ENCODE measurements at places on chromosomes 2 and 18.

- DNase-seq: no peak
Measured at GRCh38 chr2:64359171-64359891, 94.6 kb upstream of the LGALSL start.

DNA sequence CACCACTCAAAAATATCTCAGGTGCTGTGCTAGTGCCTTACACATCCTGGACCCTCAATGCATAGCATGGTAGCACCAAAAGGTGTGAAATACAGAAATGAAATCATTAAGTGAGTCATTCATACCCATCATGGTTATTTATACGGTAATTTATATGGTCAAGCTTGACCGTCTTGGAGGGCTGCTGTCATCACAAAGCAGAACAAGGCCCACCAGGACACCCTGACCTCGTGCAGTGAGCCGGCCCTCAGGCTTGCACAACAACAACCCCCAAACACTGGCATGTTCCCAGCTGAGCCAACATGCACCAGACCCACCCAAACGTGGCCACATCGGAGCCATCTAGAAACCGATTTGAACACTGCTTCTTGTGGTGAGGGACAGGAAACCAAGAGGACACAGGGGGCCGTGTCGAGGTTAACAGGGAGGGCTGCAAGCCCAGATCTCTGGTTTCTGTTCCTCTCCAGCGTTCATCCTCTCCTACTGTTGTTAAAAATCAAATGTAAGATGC lies 378.5 kb upstream of the ID2 start:
- peak; percentile 72 for DNase-seq

- no peak for DNase-seq
Measured at GRCh38 chr18:79483971-79484491, 88.3 kb downstream of the NFATC1 start.

GRCh38 chr2:26922405-26923188 lies 47.8 kb upstream of the MAPRE3 start:
- DNase-seq: peak; percentile 13

DNA sequence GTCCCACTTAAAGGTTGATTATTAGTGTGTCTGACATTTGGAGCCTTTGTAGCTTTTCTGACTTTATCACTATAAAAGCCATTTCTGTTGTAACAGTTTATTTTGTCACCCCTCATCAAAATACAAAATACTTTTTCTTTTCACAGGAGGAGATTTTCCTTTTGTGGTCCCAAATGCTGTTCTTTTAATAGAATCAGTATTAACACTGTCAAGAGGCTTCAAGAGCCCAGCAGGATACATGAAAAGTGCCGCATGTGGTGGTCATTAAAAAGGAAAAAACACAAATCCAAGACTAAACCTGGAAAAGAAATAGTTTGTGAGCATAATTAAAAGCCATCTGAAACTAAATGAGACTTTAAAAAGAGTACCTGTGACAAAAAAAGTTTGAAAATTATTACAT lies 515.7 kb downstream of the DCDC2C start:
- DNase-seq: no peak

DNA sequence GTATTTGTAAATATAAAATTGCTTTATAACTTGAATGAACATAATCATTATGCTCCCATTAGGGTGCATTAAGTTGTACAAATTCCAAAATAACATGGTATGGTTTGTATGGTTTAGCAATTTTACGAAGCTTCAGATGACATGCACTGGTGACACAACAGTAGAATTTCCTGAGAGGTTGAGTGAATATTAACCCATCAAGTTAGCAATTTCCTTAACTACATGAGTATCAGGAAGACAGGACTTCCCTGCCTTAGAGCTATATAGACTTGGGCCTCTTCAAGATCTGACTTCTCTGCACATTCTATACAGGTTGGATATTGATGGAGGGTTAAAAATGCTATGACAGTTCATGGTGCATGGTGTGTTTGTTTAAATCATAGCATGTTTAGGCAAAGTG lies 60.2 kb downstream of the ZC3H6 start:
- DNase-seq: no peak

- DNase-seq: no peak
Measured at GRCh38 chr2:66717218-66717905, 282.4 kb downstream of the MEIS1 start.

DNA sequence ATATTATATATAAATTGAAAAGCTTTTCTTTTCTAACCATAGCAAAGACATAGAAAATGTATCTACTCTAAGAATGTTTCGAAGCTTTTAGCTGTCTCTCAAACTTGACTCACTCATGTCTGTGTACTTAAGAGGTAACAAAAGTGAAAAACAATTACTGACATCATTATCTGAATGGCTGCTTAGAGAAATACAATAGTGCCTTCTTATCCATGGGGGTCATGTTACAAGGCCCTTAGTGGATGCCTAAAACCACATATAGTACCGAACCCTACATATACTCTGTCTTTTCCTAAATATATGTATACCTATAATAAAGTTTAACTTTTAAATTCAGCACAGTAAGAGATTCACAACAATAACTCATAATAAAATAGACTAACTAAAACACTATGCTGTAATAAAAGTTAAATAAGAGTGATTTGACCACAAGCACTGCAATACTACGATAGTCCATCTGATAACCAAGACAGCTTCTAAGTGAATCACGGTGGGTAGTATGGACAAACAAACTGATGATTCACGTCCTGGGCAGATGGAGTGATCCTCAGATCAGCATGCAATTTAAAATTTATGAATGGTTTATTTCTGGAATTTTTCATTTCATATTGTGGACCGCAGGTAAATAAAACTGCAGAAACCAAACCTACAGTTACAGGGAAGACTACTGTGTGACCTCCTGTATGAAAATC lies 246.2 kb downstream of the XIRP2 start:
- DNase-seq: no peak

- DNase-seq: no peak
Measured at GRCh38 chr2:143953451-143954030, 566.4 kb downstream of the ZEB2 start.

DNA sequence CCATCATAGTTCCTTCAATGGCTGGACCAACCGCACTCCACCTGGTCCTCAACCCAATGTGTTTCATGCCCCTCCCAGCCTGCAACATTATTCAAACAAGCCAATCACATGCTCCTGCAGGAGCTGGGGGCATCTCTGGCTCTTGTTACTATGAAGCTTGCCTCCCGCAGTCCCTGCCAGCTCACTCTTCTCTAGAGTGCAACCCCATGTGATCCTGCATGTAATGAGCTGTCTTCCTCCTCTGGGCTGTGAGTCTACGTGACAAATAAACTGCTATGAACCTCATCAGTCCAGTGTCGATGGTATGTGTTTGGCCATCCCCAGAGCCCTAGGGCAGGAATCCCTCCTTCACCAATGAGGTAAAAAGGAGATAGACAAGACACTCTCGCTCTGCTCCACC lies 15.8 kb upstream of the BOD1L2 start:
- no peak for DNase-seq

- DNase-seq: no peak
Measured at GRCh38 chr2:158686210-158686691, 108.9 kb upstream of the DAPL1 start.

GRCh38 chr2:23241611-23242245 lies 143.3 kb upstream of the KLHL29 start:
- no peak for DNase-seq

DNA sequence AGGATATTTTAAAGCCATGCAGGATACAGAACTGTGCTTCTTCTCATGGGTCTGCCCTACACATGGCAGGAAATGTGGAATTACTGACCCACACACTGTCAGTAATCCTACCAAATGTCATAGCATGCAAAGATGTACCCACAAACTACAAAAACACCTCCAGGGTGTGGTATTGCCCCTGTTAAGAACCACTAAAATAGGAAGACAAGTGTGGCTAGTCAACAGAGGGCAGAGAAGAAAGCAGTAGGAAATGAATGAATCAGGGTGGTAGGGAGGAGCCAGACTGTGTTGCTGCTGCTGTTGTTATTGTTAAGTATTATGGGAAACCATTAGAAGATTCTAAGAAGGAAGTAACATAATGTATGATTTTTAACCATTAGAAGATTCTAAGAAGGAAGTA lies 556.7 kb upstream of the ACVR2A start:
- DNase-seq: no peak

DNA sequence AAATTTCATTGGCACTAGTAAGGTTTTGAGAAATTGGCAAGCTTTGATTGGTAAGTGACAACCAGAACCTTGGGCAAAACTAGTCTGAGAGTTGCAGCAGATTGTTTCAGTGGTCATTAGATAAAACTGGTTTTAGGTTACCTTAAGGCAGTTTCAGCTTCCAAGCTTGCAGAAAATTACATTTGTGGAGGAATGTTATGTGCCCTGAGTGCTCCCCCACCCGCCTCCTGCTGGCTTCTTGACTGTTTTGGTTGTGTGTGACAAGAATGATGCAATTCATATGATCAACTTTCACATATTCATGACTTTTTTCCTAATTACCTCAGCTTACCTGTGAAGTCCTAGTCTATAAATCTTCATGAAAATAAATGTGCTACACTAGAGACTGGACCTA lies 599.5 kb upstream of the ZNF804A start:
- DNase-seq: no peak

DNA sequence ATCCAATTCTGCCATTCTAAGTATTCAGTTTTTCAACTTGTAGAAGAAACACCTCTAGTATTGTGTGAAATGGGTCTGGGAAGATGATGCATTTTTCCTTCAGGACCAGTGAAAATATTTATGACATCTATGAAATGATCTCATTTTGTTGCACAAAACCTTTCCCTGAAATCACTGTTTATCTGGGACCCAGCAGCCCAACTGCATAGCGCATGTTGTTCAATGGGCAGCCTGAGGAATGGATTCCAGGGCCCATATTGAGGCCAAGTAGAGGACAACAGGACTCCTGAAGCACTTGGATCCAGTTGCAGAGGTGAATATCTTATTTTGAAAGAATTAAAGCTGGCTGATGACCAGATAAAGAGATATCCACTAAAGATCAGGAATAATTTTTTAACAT lies 7.3 kb downstream of the RBMS1 start:
- no peak for DNase-seq

DNA sequence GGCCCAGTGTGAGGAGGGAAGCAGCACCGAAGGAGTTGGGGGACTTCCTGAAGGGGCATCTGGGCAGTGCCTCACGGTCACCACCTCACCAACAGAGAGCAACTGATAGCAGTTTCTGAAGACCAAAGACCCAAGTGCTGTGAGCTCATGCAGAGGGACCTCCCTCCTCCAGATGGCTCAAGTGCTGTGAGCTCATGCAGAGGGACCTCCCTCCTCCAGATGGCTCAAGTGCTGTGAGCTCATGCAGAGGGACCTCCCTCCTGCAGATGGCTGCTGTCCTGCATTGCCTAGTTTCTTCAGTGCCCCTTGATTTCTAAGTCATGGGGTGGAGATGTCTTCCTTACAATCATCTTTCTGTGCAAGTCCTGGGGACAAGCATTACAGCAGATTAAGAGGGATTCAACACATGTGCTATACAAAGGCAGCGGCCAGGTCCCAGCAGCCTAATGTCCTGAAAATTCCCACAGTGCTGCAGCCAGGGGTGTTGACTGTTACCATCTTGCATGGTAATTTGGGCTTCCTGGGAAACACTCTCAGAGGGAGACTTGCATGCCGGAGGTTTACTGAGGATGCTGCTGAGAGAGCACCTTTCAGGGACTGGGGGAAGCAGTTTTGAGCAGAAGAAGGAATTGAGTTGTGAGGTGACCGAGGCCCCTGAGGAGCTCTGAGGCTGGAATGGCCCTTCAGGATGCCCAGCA lies 409.3 kb downstream of the GALR1 start:
- DNase-seq: no peak

DNA sequence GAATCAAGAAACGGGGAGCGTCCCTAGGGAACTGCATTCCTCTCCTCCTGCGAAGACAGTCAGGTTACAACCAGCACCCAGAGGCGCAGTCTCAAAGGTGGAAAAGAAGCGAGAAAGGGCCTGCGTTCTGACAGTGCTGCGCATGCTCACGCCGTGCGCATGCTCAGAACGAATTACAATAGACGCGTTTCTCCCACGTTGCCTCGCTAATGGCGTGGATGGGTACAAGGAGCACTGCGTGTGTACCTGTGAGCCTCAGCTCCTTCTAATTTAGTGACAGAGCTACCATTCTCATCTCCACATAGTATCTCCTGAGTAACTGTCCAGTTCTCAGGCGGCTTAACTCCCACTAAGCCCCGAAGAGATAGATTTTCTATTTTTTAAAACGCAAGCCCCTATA lies 448.8 kb downstream of the TXNL1 start:
- DNase-seq: no peak

DNA sequence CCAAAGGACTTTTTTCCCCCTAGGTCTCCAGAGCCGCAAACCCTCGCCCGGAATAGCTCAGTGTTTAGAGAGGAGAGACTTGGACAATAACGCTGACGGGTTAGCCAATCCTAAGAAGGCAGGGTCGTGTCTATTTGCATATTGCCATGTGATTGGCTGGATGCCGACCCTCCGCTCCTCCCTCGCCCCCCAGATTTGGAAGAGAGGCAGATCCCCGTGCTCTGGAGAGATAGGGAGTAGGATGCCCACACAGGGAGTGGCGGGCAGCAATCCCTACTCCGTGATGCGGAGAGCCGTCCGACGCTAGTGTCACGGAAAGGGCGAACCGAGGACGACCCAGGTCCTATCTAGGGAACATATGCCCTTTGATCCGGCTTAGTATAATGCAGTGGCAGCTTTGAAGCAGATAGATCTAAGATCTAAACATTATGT lies 1.4 kb downstream of the WNT6 start:
- DNase-seq: no peak

- DNase-seq: peak; percentile 76
Measured at GRCh38 chr2:172427256-172427989, at the start of gene ITGA6. Gene ITGA6 (plus strand): TSS chr2:172427586.

DNA sequence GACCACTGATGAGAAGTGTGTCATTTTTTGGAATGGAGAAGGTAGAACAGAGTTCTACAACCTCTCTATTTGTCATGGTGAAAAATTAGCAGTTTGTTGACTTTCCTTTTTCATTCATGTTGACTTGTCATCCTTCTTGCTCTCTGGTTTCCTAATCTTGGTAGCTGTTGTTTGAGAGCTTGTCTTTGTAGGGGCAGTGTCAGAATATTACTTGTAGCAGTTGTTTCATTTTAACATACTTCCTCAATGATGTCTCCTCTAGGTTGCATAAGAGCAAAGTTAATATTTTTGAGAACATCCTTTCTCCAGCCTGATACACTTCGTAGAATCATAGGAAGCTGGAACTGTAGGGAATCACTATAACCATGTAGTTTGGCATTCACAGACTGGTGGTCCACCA lies 368.2 kb upstream of the FANCL start:
- no peak for DNase-seq

- no peak for DNase-seq
Measured at GRCh38 chr18:75154997-75155396, 53.9 kb downstream of the PTGR3 start.

- DNase-seq: no peak
Measured at GRCh38 chr2:109438773-109439389, 174.9 kb downstream of the SEPTIN10 start.

DNA sequence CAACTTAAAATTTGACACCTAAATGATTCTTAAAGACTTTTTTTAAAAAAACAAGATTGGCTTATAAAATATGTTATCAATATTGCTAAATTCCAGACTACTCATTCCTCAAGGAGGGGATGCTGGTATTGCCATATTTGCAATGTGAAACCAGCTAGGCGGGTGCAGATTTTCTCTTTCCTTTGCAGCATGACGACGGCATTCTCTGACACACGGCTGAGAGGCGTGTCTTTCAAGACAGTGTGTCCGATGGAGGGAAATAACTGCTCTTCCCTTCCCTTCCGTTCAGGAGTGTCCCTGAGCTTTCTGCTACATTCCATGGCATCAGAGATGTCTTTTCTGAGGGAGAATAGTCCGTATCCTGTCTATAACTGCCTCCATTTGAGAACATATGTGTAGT lies 38.2 kb upstream of the CNGA3 start:
- no peak for DNase-seq
